ENCODE measurements at places on chromosomes 11 and 22.

DNA sequence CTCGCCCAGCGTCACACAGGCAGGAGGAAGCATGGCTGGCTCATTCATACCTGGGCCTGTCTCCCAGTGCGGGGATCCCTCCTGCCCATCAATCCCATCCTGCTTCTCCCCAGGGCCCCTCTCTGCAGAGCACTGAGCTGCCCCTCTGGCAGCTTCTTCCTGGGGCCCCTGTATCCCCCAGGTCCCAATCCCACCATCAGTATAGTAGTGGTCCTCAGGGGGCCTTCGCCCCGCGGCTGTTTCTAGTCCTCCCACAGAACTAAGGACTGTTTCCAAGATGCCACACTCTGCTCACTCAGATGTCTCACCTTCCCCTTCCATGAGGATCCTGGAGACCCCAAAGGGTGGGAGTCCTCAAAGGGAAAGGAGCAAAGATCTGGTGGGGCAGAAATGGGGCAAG, 97.6 kb downstream of the PDE2A start:
- no peak for DNase-seq

- no peak for DNase-seq
These were observed 12.2 kb upstream of the CYTH4 start for GRCh38 chr22:37269936-37270678.

- DNase-seq, result peak; percentile 40
These were observed 38.8 kb downstream of the STIM1 start for GRCh38 chr11:3894128-3894731.

GRCh38 chr11:27678242-27678641, 22.0 kb downstream of the BDNF start:
- DNase-seq, result no peak

- DNase-seq, result no peak
These were observed 73.6 kb upstream of the SUSD2 start for GRCh38 chr22:24107661-24108060.

DNA sequence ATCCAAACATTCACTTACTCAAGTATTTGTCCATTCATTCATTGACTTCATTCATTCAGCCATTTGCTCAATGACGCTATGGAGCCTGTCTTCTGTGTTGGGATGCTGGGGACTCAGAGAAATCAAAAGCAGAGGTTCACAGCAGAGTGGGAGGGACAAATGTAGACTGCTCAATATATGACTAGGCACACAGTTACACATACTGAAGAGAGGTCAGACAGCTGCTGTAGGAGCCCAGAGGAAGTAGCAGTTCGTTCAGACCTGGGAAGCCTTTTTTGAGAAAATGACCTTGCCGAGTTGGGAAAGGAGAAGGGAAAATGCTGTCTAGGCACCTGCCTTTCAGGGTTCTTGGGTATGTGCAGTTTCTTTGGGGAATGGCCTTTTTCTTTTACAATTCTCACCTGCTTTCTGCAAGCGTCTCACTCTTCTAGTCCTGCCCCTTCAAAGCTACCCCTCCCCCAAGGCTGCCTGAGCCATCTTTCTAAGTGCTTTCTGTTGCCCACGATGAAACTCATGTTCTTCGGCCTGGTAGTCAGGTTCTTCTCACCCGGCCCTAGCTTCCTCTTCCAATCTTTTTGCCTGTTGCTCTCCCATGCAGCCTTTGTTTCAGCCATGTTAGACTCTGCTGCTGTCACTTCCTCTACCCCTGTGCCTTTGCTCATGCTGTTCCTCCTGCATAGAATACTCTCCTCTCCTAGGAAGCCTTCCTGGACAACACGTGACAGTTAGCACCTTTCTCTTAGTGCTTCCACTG, 4.2 kb upstream of the UVRAG start:
- DNase-seq, result no peak

All from adipocyte (in vitro differentiated cells).